ENCODE measurements at places on chromosomes 11 and 22. TPM values are rescaled to one million over a fixed set of nuclear protein-coding genes. Genes with fewer than 3 reads are reported as not detected.

SLC7A4 gene
- not detected for total RNA-seq

CYTH4 gene
- total RNA-seq, result 92.2 TPM

PPP1CA gene
- total RNA-seq, result 248 TPM

CHST1 gene
- not detected for total RNA-seq

CFAP300 gene
- total RNA-seq, result not detected

RBMXL2 gene
- total RNA-seq, result not detected

OR5AR1 gene
- total RNA-seq, result not detected

TEAD1 gene
- 0.19 TPM for total RNA-seq

OR51A2 gene
- not detected for total RNA-seq

OR8D4 gene
- not detected for total RNA-seq

DDX6 gene
- total RNA-seq, result 255 TPM

NOX4 gene
- total RNA-seq, result not detected

SLC15A3 gene
- total RNA-seq, result 93.0 TPM

HNRNPUL2 gene
- total RNA-seq, result 70.4 TPM

USH1C gene
- total RNA-seq, result not detected

CLMP gene
- not detected for total RNA-seq

CCDC89 gene
- not detected for total RNA-seq

OR10D3 gene
- total RNA-seq, result not detected

TTC36 gene
- 0.73 TPM for total RNA-seq

OR56A1 gene
- not detected for total RNA-seq

OR51B2 gene
- total RNA-seq, result not detected

SEPTIN3 gene
- total RNA-seq, result 0.29 TPM

RIMBP3C gene
- 1.3 TPM for total RNA-seq
